Hematopoietic multipotent progenitor cell (in vitro differentiated cells): ENCODE measurements at places on chromosomes 3 and 15.

- no peak for DNase-seq
These were observed 182.1 kb downstream of the CLSTN2 start for GRCh38 chr3:140117096-140117526.

GRCh38 chr15:74263466-74263865 is 27.3 kb downstream of the CCDC33 start:
- no peak for DNase-seq

- peak; percentile 72 for DNase-seq
These were observed 136.4 kb upstream of the GOLGA6L4 start for GRCh38 chr15:84099181-84099580.

DNA sequence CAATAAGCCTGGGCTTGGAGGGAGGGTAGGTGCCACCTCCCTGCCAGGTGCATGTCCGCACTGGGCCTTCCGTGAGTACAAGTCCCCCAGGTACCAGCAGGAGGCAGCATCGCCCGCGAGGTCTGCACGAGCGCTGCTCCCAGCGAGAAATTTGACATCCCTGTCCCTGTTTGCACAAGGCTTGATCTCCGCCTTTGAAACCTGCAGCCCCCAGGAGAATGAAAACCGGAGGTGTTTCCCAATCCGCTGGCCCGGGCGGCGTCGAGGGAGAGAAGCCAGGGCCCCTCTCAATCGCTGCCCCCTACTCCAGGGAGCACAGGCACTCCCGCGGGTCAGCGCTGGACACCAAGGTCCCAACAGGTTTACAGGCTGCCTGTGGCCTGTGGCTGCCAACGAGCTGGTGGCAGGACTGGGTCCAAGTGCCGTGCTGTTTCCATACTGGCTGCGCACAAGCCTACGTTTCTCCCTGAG is 961 bp downstream of the HAPLN3 start:
- peak; percentile 58 for DNase-seq

GRCh38 chr15:36136049-36136448 is 443.4 kb upstream of the CDIN1 start:
- no peak for DNase-seq

GRCh38 chr3:126018995-126019394 is 50.0 kb downstream of the ROPN1B start:
- DNase-seq, result no peak

DNA sequence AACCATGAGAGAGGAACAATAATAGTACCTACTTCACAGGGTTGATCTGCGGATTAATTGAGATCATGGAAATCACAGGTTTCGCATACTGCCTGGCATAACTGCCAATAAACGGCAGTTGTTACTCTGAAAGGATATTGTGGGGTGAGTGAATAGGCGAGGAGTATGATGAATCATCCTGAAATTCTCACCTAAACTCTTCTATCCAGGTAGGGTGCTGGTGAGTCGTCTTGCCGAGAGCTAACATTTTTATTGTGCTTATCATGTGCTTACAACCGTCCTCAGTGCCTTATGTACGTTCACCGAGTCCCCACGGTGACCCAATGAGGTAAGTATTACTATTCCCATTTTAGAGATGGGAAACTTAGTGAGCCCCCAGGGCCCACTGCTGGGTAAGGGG is 52.4 kb upstream of the SRGAP3 start:
- no peak for DNase-seq

- no peak for DNase-seq
These were observed 7.5 kb upstream of the APOD start for GRCh38 chr3:195591220-195591619.

- DNase-seq, result no peak
These were observed 774.5 kb downstream of the AGBL1 start for GRCh38 chr15:86854176-86854575.

DNA sequence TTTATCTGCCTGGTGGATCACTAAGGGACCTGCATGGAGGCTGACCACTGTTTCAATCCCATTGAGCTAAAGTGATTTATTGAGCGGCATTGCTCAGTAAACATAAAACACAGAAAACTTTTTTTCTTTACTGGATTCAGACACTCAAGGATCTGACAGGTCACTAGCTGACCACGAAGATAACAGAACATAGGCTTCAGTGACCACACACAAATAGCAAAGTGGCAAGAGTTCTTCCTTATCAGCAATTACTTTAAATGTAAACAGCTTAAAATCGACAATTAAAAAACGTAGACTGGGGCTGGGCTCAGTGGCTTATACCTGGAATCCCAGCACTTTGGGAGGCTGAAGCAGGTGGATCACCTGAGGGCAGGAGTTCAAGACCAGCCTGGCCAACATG is 48.7 kb downstream of the STAG1 start:
- no peak for DNase-seq

- no peak for DNase-seq
These were observed 952 bp upstream of the HDDC3 start for GRCh38 chr15:90933301-90933700.

- no peak for DNase-seq
These were observed 307.0 kb upstream of the ROPN1 start for GRCh38 chr3:124298951-124299350.

DNA sequence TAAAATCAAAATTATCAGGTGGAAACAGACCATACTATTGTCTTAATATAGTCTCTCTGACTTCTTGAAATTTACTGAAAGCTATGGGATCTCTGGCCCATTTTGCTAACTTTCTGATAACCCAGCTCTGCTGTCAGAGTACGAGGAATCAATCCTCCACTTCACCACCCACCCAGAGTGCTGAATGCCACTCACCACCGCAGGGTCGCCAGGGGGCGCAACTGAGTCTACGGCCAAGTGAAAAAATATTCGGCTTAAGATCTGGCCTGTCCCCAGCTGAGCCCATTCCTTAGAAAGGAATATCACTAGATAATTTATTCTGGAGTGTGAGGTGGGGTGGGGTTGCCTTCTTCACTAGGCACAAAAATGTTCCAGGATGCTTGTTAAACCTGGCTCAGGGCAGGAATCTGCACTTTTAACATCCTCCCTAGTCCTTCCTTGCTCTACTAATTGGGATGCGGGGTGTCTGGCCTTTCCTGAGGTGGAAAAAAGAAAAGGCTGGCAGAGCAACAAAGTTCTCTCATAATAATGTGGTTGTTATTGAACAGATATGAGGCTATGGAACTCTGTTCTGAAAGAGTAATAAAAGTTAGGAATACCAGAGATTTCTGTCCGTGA is 520.6 kb downstream of the MFSD1 start:
- peak; percentile 36 for DNase-seq

DNA sequence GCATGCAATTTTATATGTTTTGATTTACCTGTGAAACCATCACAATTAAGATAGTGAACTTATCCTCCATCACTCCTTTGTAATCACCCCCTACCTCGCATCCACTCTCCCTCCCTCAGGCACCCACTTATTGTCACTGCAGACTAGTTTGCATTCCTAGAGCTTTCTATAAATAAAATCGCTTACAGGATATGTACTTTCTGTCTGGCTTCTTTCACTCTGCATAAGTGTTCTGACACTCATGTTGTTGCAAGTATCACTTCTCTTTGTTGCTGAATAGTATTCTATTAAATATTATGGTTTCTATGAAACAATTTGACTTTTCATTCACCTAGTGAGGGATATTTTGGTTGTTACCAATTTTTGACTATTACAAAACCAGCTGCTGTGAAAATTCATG is 139.3 kb downstream of the RSRC1 start:
- no peak for DNase-seq

- DNase-seq, result no peak
These were observed 1.2 kb upstream of the MAP1A start for GRCh38 chr15:43516185-43516584.

DNA sequence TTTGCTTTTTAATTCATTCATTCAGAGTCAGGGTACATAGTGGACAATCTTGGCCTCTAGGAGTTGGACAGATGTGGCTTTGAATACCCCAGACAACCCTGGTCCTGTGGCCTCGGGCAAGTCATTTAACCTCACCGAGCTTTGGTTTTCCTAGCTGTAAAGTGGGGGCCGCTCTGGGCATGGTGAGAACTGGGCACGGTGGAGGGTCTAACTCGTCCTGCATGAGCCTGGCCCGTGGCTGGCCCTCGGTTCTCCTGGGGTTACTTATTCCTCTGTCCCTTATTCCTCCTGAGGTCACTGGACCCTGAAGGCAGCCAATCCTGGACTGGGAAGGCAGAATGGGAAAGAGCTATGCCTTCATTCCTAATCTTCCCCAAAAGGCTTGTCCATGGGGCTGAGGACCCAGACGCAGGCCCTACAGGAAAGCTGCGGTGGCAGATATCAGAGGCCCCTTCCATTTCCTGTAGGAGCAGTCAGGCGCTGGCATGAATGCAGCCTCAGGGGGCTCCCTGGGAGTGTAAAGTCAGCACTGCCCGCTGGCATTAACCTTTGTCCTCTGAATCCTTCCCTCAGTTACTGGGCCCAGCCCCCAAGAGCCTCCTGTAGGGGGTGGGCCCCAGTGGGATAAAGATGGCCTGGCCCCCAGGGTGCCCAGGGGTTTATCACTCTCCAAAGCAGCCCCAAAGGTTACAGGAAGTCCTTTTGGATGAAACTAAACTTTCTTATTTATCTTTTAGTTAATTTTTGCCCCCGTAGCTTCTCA is 17.9 kb upstream of the SEC13 start:
- no peak for DNase-seq

- no peak for DNase-seq
These were observed 44.6 kb downstream of the SEMA3G start for GRCh38 chr3:52400275-52400793.

GRCh38 chr15:47473832-47474231 is 243.5 kb upstream of the SEMA6D start:
- DNase-seq, result no peak

GRCh38 chr15:73394782-73395181 is 26.0 kb upstream of the HCN4 start:
- no peak for DNase-seq

DNA sequence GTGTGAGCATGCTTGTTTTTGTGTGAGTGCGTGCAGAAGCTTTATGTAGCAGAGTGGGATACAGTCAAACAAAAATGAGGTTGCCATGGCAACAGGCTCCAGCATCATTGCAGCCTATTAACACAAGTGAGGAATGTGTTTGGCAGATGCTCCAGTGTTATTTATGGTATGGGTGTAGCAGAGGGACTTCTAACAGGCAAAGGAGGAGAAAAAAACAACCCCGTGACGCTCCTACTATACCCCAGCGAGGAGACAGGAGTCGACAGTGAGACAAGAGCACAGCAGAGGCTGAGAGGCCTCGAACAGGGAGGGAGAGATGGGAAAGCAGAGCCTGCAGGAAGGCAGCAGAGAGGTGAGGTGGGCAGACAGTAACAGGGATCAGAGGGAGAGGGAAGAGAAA is 4.9 kb downstream of the ADCY5 start:
- DNase-seq, result no peak

DNA sequence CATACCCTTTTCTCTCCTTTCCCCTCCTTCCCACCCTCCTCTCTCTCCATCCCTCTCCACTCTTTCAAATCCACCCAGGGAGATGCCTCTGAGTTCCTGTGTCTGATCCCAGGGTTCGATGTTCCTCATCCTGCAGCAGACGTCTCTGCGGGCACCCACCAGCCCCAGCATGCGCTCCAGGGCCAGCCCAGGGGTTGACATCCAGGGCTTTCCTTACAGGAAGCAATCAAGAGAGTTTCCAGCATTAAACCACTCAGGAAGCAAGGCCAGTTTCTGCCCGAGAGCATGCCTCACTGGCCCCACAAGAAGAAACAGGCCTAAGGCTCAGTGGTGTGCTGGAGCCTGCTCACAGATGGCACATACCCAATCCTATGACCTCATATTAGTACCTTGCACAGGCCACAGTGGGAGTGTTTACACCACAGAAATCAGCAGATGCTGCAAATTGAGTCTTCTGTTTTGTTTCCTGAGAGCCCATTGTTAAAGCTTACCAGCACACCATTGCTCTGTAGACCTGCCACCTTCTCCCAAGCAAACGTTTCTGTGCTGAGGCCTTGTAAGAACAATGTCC is 13.2 kb downstream of the SLC6A1 start:
- no peak for DNase-seq

DNA sequence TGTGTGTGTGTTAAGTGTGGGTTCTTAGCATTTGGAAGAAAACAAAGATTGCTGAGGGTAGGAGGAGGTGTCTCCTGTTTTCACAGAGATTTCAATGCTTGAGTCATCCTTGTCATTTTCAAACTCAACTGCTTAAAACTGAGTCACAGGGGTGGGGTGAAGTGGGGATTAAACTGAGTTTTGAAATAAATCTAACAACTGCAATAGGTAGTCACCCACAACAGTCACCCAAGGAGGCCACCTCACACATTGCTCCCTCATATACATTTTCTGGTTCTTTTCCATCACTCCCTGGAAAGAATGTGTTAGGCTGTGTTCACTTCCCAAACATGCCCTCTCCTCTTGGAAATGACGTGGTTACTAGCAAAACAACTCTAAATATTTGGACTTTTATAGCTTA is 187.7 kb upstream of the CMC1 start:
- no peak for DNase-seq

GRCh38 chr15:43239732-43240491 is 19.1 kb upstream of the EPB42 start:
- peak; percentile 80 for DNase-seq

- DNase-seq, result peak; percentile 28
These were observed 46.5 kb upstream of the PIK3CB start for GRCh38 chr3:138881233-138881632.

DNA sequence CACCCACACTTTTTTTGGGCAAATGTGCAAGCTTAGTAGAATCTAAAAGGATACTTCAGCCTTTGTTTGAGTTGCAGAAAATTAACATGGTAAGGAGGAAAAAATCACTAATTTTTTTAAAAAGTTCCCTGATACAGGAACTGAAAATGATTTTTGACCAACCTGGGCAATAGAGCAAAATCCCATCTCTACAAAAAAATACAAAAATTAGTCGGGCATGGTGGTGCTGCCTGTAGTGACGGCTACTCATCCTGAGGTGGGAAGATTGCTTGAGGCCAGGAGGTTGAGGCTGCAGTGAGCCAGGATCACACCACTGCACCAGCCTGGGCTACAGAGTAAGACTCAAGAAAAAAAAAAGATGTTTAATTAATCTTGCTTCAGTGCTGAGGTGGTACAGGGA is 10.6 kb upstream of the GABPB1 start:
- DNase-seq, result no peak

- no peak for DNase-seq
These were observed 30.6 kb downstream of the POLG start for GRCh38 chr15:89303986-89304385.

- no peak for DNase-seq
These were observed 76.7 kb upstream of the FAM3D start for GRCh38 chr3:58743296-58743695.

- no peak for DNase-seq
These were observed 5.6 kb downstream of the SPSB4 start for GRCh38 chr3:141056751-141057171.

DNA sequence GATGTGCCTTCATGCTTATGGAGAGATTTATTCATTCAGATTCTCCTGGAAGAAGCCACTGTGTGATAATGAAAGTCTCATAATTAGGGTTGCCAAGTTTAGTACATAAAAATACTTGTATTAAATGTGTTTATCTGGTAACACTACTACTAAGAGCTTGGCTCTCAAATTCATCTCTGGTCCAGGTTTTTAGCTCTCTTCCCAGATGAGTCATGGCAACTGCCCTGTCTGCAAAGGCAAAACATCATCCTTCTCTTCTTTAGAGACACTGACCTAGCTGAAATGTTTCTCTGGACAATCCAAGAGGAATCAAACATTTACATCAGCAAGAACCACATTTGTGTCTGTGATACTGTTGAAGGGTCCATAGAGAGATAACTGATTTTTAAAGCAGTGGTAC is 269.6 kb downstream of the ROBO2 start:
- no peak for DNase-seq

- DNase-seq, result no peak
These were observed 2.3 kb downstream of the XYLB start for GRCh38 chr3:38348903-38349302.

GRCh38 chr3:152516216-152516615 is 247.5 kb downstream of the MBNL1 start:
- DNase-seq, result no peak

- no peak for DNase-seq
These were observed 10.2 kb upstream of the MAPK6 start for GRCh38 chr15:52008698-52009434.
